Naive thymus-derived CD8-positive, alpha-beta T cell (primary cell): ENCODE measurements at places on chromosomes 7 and 10.

DNA sequence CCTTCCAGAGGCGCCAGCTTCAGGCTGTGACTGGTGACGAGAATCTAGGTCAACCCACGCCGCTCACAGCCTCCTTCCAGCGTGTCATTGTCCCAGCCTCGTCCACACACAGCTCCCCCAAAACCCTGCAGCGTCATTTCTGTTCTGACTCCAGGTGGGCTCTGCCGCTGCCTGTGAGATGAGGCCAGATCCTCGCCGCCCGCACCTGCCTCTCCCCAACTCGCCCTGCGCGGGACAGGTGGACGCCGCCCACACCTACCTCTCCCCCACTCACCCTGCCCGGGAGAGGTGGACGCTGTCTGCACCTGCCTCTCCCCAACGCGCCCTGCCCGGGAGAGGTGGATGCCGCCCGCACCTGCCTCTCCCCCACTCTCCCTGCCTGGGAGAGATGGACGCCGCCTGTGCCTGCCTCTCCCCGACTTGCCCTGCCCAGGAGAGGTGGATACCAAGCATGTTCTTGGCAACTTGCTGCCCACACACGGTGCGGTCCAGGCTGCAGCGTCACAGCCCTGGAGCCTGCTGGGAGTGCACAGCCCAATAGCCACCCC, 32.0 kb upstream of the CFAP46 start:
- no peak for DNase-seq

GRCh38 chr7:129741743-129742213, 130.3 kb downstream of the NRF1 start:
- DNase-seq, result no peak

- no peak for DNase-seq
These were observed 991.7 kb upstream of the KCND2 start for GRCh38 chr7:119281181-119281846.

DNA sequence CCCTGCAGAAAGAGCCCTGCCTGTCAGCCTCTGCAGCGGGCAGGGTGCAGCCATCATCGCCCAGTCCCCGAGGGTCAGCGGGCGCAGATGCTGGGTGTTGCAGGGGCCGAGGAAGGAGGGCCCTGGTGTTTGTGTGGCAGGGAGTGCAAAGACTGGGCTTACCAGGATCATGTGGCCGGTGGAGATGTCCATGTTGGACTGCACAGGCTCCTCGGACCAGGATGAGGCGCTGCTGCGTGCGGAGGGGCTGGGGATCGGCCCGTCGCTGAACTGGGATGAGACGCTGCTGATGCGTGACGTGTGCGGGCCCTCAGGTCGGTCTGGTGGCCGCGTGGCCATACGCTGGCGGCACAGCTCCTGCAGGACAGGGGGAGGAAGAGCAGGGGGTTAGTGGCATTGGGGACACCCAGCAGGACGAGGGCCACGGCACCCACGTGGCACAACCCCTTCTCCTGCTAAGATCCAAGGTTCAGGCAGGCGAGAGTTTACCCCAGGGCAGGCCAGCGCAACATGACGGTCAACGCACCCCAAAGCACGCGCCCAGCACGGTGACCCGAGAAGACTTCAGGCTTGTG, 319.5 kb downstream of the DNAJB6 start:
- no peak for DNase-seq

DNA sequence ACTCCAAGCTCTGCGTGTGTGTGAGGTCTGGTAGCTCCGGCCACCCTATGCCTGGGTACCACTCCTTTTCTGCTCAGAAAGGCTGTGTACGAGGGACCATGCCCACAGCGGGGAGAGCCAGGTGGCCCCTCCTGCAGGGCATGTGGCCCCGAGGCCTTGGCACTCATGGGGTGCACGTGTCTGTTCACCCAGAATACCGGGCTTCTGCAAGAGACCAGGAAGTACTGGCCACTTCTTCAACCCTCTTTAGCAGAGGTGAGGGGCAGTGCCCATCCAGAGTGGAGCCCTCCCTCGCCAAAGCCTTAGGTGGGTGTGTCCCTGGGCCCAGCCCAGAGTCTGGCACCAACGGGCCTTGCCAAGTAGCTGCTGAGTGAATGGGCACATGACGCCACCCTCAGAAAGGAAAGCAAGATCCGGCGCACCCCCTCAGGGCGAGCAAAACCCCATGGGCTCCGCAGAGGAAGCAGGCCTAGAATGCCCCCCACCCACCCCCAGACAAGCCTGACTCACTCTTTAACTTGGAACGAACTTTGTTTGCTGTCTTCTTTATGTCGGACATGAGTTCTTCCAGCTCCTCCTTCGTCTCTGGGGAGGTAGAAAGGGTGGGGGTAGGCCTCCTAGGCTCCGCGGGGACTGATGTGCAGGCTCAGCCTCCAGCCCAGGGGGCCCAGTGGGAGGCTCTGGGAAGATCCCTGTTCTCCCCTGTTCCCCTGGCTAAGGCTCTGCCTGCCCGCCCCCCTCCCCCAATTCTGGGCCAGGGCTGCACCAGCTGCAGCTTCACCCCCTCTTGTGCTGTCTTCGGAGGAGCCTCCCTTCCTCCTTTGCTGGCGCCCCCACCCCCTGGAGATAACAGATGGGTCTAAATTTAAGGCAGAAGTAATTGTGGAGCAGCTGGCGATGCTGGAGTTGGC, 14.6 kb downstream of the STX1A start:
- no peak for DNase-seq

GRCh38 chr10:99926925-99927720, 82.6 kb downstream of the DNMBP start:
- no peak for DNase-seq

- no peak for DNase-seq
These were observed 7.6 kb downstream of the FAM53B start for GRCh38 chr10:124736491-124737136.

GRCh38 chr7:65379318-65379717, 5.7 kb downstream of the ZNF92 start:
- DNase-seq, result no peak

DNA sequence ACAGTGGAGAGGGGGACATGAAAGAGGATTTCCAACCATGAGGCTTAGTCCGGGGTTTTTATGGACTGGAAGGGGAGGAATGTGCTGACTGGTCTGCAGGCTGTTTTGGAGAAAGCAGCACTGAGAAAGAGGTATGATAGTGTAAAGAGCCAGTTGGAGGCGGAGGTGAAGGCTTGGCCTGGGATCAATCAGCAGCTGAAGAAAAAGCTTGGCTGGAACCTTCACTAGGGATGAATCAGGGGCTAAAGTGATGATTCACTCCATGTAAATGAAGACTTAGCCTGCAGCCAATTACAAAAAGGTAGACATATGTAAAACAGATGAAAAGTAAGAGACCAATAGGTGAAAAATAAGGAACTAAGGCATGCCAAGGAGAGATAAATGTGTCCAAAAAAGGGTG, 1382.6 kb downstream of the GATA3 start:
- DNase-seq, result no peak

DNA sequence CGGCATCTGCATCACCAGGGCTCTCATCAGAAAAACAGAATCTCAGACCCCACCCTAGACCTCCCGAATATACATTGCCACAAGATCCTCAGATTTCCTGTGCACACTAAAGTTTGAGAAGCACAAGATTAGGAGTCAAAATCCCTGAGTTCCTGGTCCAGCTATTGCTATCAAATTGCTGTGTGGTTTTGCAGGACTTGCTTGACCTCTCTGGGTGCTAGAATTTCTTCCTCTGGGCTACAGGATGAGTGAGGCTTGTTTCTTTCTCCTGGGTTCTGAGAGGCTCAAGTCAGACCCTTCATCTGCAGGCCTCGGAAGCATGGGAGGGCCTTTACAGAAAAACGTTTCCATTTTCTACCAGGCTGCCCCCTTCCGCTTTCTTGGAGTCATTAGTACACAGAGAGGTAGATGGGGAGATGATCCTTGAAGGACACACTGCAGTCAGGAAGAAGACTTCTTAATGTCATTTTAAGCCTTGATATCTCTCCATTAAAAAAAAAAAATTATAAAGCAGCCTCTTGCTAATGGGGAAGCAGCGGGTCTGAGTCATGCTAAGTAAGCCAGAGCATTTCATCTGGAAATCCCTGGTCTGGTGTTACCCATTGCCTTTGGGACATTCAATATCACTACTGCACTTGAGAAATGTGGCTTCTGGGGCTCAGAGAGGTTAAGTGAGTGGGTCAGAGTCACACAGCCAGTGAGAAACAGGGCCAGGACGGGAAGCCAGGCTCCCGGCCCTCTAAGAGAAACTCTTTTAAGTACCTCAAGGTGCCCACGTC, 173.5 kb downstream of the KCNMA1 start:
- DNase-seq, result no peak

GRCh38 chr7:101854084-101854865, 36.8 kb downstream of the CUX1 start:
- DNase-seq, result no peak

- no peak for DNase-seq
These were observed 97.9 kb upstream of the MXI1 start for GRCh38 chr10:110109511-110109910.

- no peak for DNase-seq
These were observed 67.7 kb downstream of the ELAPOR2 start for GRCh38 chr7:86991771-86992191.

DNA sequence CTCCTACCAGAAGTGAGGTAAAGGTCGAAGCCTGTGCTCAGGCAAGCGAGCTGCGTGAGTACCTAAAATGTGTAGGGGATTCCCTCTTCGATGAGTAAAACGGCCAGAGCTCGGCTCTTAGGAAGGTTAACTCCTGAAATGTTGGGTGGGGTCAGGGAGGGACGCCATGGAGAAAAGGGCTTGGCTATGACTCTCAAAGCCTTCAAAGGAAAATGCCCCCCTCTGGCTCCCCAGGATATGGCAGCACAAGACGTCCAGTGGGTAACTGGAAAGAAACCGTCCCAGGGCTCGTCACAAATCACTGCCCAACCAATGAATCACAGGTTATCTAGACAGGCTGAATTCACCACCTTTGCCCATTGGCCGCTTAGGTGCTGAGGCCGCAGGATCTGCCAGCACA, 58.0 kb downstream of the CALML3 start:
- DNase-seq, result no peak

DNA sequence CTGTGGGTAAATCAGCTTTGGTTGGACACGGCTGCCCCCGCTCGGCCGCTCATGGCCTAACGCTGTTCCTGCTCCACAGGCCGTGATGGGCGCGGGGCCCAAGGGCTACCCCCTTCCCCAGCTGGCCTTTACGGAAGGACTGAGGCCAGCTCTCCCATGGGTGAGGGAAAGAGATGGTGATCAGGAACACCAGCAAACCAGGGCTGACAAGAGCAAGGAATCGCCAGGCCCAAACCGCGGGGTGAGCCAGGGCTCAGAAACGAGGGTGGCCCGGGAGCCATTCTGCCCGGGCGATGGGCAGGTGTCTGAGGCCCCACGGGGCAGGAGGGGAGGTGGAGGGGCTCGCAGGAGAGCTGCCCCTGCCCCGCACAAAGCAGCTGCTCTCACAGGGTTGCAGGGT, 26.6 kb downstream of the GPER1 start:
- no peak for DNase-seq

- DNase-seq, result no peak
These were observed 61.8 kb upstream of the STEAP1 start for GRCh38 chr7:90092506-90092905.

- no peak for DNase-seq
These were observed 1.0 kb upstream of the PBLD start for GRCh38 chr10:68333440-68334431.
